ENCODE measurements at places on chromosomes 12 and 14.

GRCh38 chr12:16962889-16963288 lies 356.9 kb upstream of the LMO3 start:
- DNase-seq = no peak

- no peak for DNase-seq
Observed at GRCh38 chr12:123891516-123892179, 81.0 kb downstream of the CCDC92 start.

GRCh38 chr14:29671034-29671433 lies 256.6 kb downstream of the PRKD1 start:
- no peak for DNase-seq

- DNase-seq = no peak
Observed at GRCh38 chr12:95143621-95144205, 70.3 kb upstream of the NR2C1 start.

Data from activated T-cell treated with anti-CD3 and anti-CD28 coated beads, Interleukin-2, amount 50 U/mL, for 72 hours (primary cell).